Activated CD4-positive, alpha-beta T cell treated with anti-CD3 and anti-CD28 coated beads, Interleukin-2, amount 10 ng/mL, durations not matched to agents 7 days and 5 days (primary cell): ENCODE measurements at places on chromosomes 6 and 20. TPM values are rescaled to one million over a fixed set of nuclear protein-coding genes. Genes with fewer than 3 reads are reported as not detected.
A peak's percentile ranks its signal among the peaks of the same experiment; 100 is the strongest.

DNA sequence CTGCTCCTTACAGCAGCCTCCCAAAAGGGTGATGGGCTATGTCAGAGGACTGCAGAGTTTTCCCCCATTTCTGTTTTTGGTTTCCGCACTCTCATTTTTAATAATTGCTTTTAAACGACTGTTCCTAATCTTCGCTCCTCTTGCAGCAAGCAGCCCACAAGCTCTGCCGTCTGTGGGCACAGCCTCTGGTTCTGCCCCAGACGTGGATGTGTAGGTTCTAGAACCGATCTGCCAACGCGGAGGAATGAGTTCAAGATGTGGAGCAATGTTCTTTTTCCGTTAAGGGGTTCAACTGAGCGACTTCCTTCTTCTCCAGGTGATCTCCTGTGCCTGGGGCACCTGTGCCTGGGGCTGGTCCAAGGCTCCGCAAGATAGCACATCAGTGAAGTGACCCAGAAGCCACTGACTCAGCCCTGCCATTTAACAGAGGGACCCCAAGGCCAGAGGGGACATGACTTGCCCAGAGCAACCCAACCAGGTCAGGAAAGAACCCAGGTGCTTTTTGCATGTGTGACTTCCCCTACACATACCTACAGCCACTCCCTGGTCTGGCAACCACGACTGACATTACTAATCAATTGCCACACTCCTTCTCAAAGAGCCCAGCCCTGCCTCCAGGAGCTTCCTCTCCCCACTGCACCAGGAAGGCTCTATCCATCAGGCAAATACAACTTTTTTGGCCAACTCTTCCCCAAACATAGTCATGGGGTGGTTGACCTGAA is 22.7 kb downstream of the PMEPA1 start:
- H3K36me3 ChIP-seq, result no peaks in the 10 kb centered on the region
- H3K4me1 ChIP-seq, result no peaks in the 10 kb centered on the region
- H3K27ac ChIP-seq, result no peak overlapping the region
- DNase-seq, result no peak
- H3K27me3 ChIP-seq, result no peaks in the 10 kb centered on the region

- no peak overlapping the region for H3K27ac ChIP-seq
- peaks cover 12% of the 10 kb centered on the region for H3K4me1 ChIP-seq
- peaks cover 2% of the 10 kb centered on the region for H3K27me3 ChIP-seq
- H3K4me3 ChIP-seq, result no peak overlapping the region
- DNase-seq, result no peak
These were observed 98.4 kb downstream of the PERP start for GRCh38 chr6:138008791-138009190.

The BLTP3A gene
- total RNA-seq, result 13.8 TPM

The DCDC2 gene
- total RNA-seq, result not detected

DNA sequence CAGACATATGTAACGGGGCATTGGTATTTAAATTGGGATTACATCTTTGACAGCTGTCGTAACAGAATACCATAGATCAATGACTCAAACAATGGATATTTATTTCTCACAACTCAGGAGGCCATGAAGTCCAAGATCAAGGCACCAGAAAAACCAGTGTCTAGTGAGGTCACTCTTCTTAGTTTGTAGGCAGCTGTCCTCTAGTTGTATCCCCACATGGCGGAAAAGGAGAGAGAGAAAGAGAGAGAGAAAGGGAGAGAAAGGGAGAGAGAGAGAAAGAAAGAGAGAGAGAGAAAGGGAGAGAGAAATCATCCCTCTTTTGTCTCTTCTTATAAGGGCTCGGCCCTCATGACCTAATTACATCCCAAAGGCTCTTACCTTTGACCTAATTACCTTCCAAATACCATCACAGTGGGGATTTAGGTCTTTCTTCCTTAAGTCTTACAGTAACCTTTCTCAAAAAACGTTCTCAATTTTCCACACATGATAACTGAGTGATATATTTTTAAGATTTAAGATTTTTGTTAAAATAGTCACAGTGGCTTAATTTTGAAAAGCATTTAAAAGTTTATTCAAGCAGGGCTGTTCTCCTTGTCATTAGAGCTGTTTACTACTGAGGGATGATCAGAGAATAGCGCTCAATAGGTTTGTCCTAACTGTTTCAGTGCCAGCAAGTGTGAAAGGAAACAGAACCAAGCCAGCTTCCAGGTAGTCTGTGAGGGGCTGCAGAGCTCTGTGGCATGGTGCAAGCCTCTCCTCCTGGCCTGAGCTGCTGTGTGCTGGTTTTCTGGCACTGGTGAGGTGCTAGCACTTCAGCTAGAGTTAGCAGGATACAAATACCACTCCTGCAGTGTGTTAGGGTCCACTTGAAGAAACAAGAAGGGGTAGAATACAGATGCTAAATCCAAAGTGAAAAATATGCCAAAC is 79.0 kb downstream of the IMPG1 start:
- no peak overlapping the region for H3K27ac ChIP-seq
- no peaks in the 10 kb centered on the region for H3K27me3 ChIP-seq
- H3K4me3 ChIP-seq, result no peak overlapping the region
- H3K36me3 ChIP-seq, result no peaks in the 10 kb centered on the region

- no peak overlapping the region for H3K27ac ChIP-seq
- DNase-seq, result no peak
- no peaks in the 10 kb centered on the region for H3K4me1 ChIP-seq
- H3K4me3 ChIP-seq, result no peak overlapping the region
- H3K27me3 ChIP-seq, result no peaks in the 10 kb centered on the region
These were observed 182.7 kb upstream of the SALL4 start for GRCh38 chr20:51985013-51985415.

GRCh38 chr6:27161946-27162603 is 85.4 kb upstream of the PRSS16 start:
- H3K27me3 ChIP-seq, result peaks cover 2% of the 10 kb centered on the region
- no peak for DNase-seq
- H3K36me3 ChIP-seq, result no peaks in the 10 kb centered on the region
- peaks cover 26% of the 10 kb centered on the region for H3K4me1 ChIP-seq
- no peak overlapping the region for H3K4me3 ChIP-seq

The RTEL1 gene
- total RNA-seq, result 58.9 TPM

DNA sequence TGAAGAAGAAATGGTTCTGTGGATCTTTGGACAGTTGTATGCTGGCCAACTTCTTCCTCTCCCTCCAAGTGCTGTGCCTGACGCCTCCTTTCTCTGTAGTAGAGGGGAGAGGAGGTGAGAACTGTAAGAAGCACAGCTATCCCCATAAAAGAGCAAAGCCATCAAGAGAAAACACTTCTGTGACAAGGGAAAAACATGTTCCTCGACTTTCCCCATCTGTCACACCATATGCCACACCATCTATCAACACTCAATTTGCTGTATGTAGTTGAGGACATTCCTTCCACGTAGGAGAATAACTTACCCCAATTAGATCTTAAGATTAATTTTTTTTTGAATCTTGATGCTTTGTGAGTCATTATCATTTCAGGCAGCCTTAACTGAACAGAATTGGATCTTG is 156.2 kb upstream of the PLCB4 start:
- H3K27ac ChIP-seq, result no peak overlapping the region
- no peak overlapping the region for H3K4me3 ChIP-seq
- DNase-seq, result no peak
- no peaks in the 10 kb centered on the region for H3K27me3 ChIP-seq
- H3K4me1 ChIP-seq, result no peaks in the 10 kb centered on the region

- peaks cover 21% of the 10 kb centered on the region for H3K27me3 ChIP-seq
- DNase-seq, result no peak
- H3K27ac ChIP-seq, result no peak overlapping the region
- H3K4me1 ChIP-seq, result no peaks in the 10 kb centered on the region
- no peaks in the 10 kb centered on the region for H3K36me3 ChIP-seq
These were observed 234.4 kb downstream of the PHACTR1 start for GRCh38 chr6:12950976-12951375.

DNA sequence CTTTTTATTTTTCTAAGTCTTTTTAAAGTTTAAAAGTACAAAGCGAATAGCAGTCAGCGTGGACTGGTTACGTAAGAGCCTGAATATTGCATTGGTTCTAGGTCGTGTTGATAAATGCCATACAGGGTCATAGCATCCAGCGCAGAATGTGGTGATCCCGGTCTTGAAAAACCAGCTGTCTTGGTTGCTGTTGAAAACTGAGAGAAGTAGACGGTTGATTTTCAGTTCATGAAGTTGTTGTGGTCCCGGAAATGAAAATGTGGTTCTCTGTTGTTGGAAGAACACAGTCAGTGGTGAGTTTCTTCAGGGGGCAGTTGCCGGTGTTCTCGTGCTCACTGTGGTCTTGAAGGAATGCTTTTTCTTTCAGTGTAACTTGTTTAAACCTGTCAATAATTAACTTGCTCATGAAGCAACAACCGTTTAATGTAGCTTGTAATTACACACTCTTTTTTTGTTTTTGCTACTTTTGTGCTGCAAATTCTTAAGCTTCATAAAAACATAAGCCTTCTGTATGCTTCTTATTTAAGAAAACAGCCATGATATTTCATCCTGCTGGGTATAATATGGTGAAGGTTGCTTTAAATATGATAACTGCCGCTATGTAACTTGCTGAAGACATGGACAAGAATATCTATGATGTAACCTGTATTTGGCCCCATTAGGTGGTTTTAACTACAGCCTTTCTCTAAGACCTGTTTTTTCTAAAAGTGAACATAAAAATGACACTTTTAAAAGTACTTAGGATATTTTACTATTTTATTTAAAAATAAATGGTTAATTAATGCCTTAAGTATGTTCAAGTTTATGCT is 64.8 kb upstream of the KIF25 start:
- H3K27me3 ChIP-seq, result no peaks in the 10 kb centered on the region
- H3K36me3 ChIP-seq, result no peaks in the 10 kb centered on the region
- H3K4me3 ChIP-seq, result no peak overlapping the region
- DNase-seq, result no peak

DNA sequence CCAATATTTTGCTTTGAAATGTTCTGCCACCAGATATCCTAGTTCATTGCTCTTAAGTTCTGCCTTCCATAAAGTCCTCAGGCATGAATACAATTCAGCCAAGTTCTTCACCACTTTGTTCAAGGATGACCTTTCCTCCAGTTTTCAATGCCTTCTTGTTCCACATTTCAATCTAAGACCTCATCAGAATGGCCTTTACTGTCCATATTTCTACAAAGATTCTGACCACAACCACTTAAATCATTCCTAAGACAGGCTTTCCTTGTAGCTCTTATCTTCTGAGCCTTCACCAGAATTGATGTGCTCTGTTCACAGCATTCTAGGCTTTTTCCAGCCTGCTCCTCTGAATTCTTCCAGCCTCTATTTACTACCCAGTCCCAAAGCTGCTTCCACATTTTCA is 319.0 kb downstream of the HACE1 start:
- no peaks in the 10 kb centered on the region for H3K36me3 ChIP-seq
- H3K27me3 ChIP-seq, result peaks cover 7% of the 10 kb centered on the region
- no peak overlapping the region for H3K4me3 ChIP-seq
- H3K4me1 ChIP-seq, result no peaks in the 10 kb centered on the region
- H3K27ac ChIP-seq, result no peak overlapping the region

- no peak overlapping the region for H3K4me3 ChIP-seq
- no peaks in the 10 kb centered on the region for H3K27me3 ChIP-seq
- H3K4me1 ChIP-seq, result no peaks in the 10 kb centered on the region
- DNase-seq, result no peak
- H3K27ac ChIP-seq, result no peak overlapping the region
- H3K36me3 ChIP-seq, result no peaks in the 10 kb centered on the region
These were observed 698.2 kb downstream of the COL12A1 start for GRCh38 chr6:74507649-74508048.

The NRSN1 gene
- not detected for total RNA-seq

DNA sequence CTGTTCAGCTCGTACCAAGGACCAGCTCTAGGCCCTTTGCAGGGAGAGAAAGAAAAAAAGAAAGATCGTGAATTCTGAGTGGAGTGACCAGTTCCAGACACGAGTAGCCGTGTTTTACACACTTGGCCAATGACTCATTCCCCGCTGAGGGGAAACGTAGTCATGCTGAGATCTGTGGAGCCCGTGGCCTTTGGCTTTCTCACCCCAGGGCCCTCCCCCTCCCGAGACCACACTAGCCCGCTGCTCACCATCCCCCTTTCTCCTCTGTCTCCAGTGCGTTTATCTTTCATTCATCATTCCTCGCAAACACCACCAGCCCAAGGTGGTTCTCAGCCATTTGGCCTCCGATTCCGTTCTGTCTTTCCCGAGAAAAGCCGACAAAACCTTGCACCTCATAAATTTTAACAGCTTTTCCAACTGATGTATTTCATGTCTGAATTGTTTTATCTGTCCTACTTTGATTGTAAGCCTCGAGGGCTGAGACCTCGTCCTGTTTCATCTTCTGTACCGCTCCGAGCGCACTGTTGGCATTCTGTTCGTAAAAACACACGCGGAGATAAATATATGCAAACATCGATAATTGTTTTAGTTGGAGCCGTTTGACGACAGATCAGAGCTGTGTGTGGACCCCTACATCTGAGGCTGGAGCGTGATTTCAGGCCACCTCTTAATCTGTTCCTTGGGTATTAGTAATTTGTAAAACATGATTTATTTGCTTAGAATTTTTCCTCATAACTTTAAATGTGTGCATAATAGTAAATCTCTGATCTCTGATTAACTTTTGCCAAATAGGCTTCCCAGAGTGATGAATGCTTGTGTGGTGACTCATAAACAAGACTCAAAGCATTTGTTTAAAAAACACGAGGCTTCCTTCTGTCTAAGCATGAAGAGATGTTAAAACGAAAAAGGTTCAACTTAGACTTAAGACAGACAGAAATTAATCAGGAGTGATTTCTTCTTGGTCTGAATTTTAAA is 336.6 kb downstream of the CDH4 start:
- DNase-seq, result no peak
- no peaks in the 10 kb centered on the region for H3K4me1 ChIP-seq
- H3K27me3 ChIP-seq, result no peaks in the 10 kb centered on the region
- H3K27ac ChIP-seq, result no peak overlapping the region
- no peak overlapping the region for H3K4me3 ChIP-seq

DNA sequence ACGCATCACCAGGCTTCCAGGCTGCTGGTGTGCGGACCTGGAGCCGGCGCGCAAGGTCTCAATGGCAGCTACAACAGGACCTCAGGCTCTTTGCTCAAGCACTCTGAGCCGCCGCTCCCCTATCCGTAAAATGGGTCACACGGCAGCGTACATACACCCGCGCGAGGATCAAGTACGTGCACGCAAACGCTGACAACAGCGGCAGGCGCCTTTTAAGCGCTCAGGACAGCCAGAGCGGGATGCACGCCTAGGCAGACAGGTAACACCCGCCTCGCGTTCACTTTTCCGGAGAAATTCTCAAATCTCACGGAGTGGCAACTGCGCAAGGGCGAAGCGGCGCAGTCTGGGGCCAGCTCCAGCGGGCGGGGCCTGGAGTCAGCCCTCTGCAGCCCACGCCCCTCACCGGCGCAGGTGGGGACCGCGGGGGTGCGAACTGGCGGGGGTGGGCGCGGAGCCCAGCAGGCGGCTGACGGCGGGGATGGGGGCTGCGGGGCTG is 535 bp downstream of the EXOC2 start:
- H3K4me3 ChIP-seq, result peak overlapping the region; percentile 95
- peaks cover 9% of the 10 kb centered on the region for H3K36me3 ChIP-seq
- peaks cover 30% of the 10 kb centered on the region for H3K4me1 ChIP-seq
- DNase-seq, result peak; percentile 83
- no peaks in the 10 kb centered on the region for H3K27me3 ChIP-seq

- H3K4me1 ChIP-seq, result peaks cover 38% of the 10 kb centered on the region
- no peak overlapping the region for H3K4me3 ChIP-seq
- H3K36me3 ChIP-seq, result peaks cover 5% of the 10 kb centered on the region
These were observed 102.3 kb upstream of the FOXP4 start for GRCh38 chr6:41443616-41444525.

The SNX5 gene
- 149 TPM for total RNA-seq

The PET117 gene
- 13.9 TPM for total RNA-seq

- peaks cover 12% of the 10 kb centered on the region for H3K36me3 ChIP-seq
- DNase-seq, result peak; percentile 75
- peaks cover 39% of the 10 kb centered on the region for H3K4me1 ChIP-seq
- peaks cover 21% of the 10 kb centered on the region for H3K27me3 ChIP-seq
- peak overlapping the region; percentile 45 for H3K4me3 ChIP-seq
- peak overlapping the region; percentile 62 for H3K27ac ChIP-seq
These were observed 10.8 kb downstream of the GSTA4 start for GRCh38 chr6:52984247-52984646.

The B4GALT5 gene
- 11.2 TPM for total RNA-seq
